ENCODE measurements at places on chromosomes 11 and 22.

GRCh38 chr11:68471360-68472340, 11.1 kb downstream of the PPP6R3 start:
- DNase-seq, result peak; percentile 57

DNA sequence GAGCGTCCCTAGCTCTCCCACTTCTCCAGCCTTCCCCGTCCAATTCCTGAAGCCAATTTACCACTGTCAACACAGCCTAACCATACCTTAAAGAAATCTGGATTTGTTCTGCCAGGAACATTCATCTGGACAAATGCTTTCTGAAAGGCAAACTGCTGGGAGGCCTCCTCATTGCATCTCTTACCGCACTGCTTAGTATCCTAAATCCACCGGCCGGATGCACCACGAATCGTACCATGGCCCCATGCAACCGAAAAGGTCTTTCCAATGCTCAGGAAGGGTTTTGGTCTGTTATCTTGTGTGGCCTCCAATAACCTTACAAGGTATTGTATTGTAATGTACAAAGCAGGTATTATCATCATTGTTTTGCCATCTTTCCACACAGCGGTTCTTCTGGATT, 57.6 kb downstream of the MYH9 start:
- DNase-seq, result no peak

GRCh38 chr11:103699216-103699615, 337.2 kb upstream of the DDI1 start:
- DNase-seq, result no peak

GRCh38 chr11:94129512-94130297, 1.1 kb downstream of the PANX1 start:
- DNase-seq, result no peak

DNA sequence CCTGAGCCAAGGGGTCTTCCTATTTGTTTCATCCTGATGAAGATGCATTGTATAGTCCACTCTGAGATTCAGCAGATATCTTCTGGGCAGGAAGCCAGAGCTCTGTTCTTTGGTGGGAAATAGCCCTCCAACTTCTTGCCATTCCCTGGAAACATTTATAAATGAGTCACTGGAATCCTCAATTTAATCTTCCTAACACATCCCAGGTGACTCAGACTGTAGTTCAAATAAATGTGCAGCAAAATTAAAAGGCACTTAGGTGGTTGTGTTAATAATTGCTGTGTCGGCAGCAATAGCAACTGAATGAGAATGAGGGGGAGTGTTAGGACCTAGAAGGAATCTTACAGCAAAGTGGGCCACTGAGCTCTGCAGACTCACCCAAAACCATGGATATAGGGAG, 108.6 kb downstream of the INSC start:
- no peak for DNase-seq

DNA sequence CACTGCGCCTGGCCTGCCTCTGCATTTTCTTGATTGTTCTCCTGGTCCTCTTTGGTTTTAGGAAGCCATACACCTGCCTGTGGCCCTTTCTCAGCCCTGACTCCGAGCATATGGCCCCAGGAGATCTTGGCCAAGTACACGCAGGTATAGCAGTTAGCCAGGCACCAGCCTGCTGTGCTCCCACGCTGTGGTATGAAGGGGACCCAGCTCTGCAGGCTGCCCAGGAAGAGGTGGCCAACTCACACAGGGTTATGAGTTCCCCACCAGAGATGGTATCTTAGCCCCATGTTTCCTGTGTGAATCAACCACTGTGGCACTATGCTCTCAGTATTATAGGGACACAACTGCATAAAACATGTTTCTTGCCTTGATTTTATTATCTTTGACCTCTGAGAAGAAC, 31.1 kb downstream of the SGSM3 start:
- DNase-seq, result no peak

DNA sequence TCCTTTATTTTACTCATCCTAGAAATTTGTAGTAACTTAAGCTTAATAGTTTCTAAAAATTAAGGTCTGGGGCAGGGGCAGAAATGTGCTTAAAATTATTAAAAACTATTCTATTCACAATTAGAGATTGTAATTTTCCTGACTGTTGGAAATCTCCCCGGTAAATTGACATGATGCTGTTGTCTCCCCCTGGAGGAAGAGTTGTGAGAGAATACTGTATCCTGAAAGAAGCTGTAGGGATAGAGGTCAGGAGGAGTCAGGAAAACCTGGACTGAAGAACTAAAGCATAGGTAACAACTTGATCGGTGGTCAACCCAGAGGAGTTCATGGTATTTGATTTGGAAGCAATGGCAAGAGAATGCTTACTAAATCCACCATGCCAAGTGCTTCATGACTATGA, 16.2 kb upstream of the ESAM start:
- DNase-seq, result no peak

DNA sequence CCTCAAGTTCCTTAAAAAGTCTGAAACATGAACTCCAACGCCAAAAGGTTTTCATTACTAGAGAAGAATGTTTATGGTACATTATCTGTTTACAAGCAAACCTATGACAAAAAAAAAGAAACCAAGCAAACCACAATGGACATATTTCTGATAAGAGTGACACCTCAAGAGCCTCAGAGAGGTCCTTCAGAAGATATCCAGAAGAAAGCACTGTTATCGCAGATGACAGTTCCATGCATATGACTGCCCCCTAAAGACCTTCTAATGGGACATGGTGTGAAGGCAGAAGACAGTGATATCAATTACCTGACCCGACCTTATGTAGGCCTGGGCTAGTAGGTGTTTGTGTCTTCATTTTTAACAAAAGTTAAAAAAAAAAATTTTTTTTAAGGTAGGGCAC, 3.1 kb downstream of the HDHD5 start:
- no peak for DNase-seq

DNA sequence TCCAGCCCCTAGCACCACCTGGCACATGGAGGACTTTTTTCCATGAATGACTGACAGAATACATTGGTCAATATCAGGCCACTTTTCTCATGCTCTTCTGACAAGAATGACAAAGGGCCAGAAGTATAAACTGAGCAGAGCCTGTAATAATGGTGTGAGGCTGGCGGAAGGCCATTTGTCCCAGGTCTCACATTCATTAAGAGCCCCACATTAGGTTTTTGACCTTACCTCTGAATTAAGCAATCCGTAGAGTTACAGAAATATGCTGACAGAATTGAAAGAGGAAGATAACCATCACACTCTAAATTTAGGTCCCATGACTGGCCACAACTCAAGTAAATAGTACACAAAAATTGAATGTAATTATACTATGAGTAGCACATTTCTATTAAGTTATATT, 55.2 kb downstream of the SYT9 start:
- DNase-seq, result no peak
